ENCODE measurements at places on chromosomes 6 and 20.

DNA sequence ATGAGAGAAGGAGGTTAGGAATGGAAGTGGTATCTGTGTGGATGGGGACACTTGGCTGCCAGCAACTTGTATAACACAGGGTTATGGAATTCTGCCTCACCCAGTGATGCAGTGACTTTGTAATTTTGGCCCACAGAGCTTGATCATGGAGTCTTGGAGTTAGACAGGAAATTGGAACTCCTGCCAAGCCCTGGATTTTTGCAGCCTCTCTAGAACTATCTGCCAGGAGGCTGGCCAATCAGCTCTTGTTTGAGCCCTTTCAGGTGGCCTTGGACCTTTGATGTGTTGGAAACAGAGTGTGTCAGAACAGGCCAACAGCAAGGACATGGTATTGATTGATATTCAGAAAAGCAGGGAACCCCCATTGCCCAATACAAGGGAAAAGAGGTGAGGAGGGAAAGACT is 157.7 kb upstream of the GGTLC1 start:
- no peak for DNase-seq

- no peak for DNase-seq
Observed at GRCh38 chr6:79146421-79146820, 68.4 kb upstream of the PHIP start.

DNA sequence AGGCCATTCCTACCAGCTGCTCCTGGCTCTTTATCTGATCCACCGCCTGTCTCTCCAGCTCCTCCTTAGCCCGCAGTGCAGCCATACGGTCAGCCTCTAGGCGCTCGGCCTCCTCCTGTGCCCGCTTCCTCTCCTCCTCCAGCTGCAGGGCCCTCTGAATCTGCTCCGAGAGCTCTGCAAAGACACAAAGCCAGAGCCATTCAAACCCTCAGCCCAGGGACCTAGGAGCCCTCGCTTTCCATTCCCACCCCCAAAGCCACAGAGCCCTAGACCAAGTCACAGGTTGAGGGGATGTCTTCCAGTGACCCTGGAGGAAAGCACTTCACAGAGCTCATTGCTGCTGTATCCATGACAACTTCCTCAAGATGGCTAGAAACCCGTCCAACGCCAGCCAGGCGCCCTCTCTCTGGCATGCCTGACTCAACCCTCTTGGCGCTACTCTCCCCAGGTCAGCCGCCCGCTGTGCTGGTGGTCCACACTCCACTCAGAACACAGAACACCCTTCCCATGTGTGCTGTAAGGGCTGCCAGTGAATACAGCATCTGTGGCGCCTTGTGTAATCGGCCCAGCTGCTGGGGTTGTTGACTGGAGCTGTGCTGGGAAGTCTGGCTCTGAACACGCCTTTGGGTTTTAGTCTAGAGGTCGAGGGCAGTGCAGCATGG is 49.3 kb downstream of the EZR start:
- peak; percentile 38 for DNase-seq

- DNase-seq = no peak
Observed at GRCh38 chr20:36628076-36628475, 17.9 kb downstream of the SLA2 start.

GRCh38 chr6:164436976-164437375 is 872.4 kb downstream of the C6orf118 start:
- no peak for DNase-seq

DNA sequence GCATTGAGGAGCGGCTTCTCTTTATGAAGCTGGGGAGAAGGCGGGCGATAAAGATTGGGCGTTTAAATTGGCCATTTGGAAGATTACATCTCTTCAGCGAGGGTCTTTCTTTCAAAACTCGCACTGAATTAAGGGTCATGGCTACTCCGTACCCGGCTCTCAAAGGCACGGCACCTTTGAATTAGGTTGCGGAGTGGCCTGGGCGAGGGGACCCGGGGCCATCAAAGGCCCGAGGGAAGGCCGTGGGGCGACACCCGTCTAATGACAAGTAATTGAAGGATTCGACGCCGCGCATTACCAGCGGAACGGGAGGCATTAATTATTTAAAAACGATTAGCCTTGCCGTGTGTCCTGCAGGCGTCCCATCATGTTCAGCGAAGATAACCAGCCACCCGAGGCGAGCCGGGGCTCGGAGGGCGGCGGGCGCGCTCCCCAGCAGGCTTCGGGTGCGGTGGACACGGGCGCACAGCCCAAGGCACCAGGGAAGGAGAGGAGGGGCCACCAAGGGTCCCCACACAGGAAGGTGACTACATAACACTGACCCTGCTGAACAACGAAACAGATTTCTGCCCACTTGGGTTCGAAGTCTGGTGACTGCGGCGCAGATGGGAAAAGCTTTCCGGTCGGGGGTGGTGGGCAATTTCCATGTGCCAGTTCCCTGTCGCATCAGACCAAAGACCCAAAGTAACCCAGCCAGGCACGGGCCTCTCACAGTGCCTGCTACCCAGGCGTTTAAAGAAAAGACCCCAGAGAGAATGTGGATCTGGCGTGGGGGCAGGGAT is 7.4 kb downstream of the FOXA2 start:
- no peak for DNase-seq

- DNase-seq = no peak
Observed at GRCh38 chr6:123636782-123637181, at the start of gene TRDN. Gene TRDN, minus strand, starts transcription at chr6:123636950. Its CDS starts 175 bp downstream, at chr6:123636775.

- no peak for DNase-seq
Observed at GRCh38 chr6:166153966-166154365, 13.7 kb downstream of the TBXT start.

GRCh38 chr6:38436726-38437465 is 202.8 kb downstream of the BTBD9 start:
- DNase-seq = no peak

- no peak for DNase-seq
Observed at GRCh38 chr6:162962093-162962492, 234.3 kb downstream of the PACRG start.

GRCh38 chr6:88477413-88477812 is 311.3 kb upstream of the CNR1 start:
- no peak for DNase-seq

DNA sequence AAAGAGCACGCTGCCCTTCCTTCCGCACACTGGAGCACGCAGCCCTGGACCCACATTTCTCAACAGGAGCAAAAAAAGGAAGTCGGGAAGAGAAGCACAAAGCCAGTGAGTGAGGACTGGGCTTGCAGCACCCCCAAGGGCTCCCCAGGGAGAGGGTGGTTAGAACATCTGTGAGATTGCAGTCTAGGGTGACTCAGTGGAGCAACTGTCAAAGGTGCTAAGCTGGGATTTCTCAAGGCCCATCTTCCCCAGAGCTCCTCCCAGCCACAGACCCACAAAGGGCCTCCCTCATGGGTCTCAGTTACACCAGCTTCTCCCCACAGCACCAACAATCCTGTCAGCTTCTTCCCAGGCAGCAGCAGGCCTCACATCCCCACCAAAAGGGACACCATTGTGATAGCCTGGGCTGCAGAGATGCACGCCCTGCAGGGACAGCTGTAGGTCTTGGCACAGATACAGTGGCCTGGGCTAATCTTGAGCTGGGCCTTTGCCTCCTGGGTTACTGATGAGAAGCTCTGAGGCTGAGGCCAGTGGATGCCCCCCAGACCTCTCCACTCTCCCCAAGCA is 39.6 kb upstream of the CD93 start:
- peak; percentile 9 for DNase-seq

GRCh38 chr20:51461306-51461705 is 81.2 kb downstream of the NFATC2 start:
- no peak for DNase-seq

DNA sequence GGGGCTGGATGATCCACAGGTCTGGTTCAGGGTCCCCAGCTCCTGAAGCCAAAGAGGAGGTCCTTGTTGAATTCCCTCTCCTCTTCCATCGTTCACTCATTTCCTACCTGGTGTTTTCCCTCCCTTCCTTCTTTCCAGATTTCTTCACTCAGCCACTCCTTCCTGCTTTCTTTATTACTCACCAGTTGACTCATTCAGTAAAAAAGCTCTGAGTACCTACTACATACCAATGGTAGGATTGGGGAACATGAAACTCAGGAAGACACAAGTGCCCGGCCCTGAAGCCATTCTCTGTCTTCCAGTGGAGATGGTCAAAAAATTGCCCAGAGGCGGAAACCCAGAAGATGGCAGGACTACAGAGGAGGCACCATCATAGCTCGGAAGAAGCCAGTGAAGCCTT is 11.9 kb upstream of the NSFL1C start:
- DNase-seq = no peak

GRCh38 chr6:26163427-26164119 is 76.3 kb downstream of the HFE start:
- no peak for DNase-seq

GRCh38 chr6:89794324-89794723 is 25.3 kb downstream of the MDN1 start:
- DNase-seq = no peak

DNA sequence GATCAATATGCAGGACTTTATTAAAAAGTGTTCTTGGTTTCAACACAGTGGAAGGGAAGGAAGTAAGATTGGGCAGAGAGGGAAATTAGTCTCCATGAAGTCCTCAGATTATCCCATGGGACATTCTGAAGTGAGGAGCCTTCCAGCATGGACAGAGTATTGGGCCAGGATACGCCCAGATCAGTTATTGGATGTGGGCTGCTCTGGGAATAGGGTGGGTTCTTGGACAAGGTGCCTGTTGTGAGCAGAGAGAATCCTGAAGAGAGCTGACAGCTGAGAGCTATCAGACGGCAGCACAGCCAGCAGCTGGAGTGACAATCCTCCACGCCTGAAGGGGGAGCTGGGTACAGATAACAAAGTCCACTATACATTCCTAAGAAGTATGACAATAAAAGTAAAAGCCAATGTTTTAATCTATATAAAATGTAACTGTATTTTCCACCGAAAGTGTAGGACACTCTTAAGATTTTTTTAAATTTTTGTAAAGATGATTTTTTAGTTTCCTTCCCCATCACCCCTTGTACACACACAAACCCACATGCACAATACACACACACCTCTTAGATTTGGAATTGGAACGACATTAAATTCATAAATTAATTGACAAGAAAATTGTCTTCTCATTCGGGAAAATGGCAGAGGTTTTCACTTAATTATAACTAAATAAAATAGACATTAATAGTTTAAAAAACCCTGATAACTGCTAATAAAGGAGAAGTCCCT is 107.8 kb downstream of the FBXO5 start:
- DNase-seq = no peak

DNA sequence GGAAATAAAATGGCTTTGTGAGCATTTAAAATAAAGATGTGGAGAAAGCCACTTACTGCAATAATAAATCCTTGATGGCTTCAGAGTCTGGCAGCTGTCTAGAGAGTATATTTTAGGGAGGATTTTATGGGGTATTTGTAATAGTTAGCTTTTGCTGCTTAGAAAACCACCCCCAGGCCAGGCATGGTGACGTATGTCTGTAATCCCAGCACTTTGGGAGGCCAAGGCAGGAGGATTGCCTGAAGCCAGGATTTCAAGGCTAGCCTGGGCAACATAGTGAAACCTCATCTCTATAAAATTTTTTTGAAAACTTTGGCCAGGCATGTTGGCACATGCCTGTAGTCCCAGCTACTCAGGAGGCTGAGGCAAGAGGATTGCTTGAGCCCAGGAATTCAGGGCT is 63.8 kb downstream of the ISM1 start:
- DNase-seq = no peak

DNA sequence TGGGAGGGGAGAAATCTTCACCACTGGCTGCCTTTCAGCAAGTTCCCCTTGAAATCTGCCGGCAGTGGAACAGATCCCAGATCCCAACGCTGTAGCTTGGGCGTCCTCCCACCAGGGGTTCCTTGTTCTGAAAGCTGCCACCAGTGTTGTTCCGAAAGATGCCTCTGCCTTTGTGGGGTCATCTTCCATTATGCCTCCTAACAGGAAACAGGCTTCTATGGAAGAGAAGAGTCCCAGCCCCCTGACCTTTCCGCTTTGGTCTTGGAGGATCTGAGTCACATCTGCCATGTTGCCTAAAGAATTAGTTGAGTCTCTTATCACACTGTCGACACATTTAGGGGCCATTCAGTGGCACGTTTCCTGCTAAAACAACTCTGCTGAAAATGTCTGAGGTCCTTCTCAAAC is 57.5 kb upstream of the NFATC2 start:
- no peak for DNase-seq

GRCh38 chr6:2738373-2738979 is 12.2 kb downstream of the MYLK4 start:
- DNase-seq = no peak

DNA sequence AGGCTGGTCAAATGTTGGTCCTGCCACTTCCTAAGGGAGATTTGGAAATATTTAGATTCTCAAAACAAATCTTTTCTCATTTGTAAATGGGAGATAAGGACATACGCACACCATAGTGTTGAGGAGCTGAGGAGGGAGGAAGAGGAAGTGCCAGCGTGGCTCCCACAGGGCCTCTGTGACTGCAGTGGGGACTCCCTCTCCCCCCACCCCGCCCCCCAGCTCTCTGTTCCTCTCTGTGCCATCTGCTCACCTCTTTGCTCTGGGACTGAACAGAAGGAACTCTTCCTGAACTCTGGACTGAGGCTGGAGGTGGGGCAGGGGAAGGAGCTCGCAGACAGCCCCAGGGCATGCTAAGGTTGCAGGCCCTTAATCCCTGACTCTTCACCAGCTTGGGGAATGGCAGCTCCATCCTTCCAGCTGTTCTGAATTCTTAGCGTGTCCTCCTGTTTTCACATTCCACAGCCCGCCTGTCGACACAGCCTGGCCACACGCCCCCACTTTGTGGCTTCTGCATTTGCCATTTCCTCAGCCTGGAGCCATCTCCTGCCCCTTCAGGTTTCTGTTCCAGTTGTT is 11.4 kb downstream of the DDX27 start:
- no peak for DNase-seq

- DNase-seq = no peak
Observed at GRCh38 chr20:23059846-23060245, 10.4 kb upstream of the THBD start.

GRCh38 chr20:41428285-41428684 is 61.7 kb upstream of the EMILIN3 start:
- DNase-seq = no peak

GRCh38 chr20:50285376-50286173 is 94.9 kb downstream of the CEBPB start:
- no peak for DNase-seq

DNA sequence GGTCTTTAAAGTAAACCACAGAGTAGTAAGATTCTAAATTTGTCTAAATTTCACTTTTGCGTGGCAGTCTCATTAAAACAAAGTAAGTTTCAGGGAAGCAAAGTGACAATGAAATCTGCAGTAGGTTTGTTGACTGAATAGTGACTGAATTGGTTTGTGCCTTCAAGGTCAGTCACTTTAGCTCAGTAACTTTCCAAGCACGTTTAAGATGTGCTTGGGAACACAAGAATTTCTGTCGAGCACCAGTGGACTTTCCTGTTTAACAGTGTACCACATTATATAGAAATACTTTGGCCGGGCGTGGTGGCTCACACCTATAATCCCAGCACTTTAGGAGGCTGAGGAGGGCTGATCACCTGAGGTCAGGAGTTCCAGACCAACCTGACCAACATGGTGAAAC is 1.7 kb upstream of the CD24 start:
- no peak for DNase-seq

- no peak for DNase-seq
Observed at GRCh38 chr6:99614430-99615186, 8.0 kb downstream of the PRDM13 start.

Data from C1 segment of cervical spinal cord (tissue), 14 donors.